ENCODE measurements at places on chromosomes 11 and 22.

DNA sequence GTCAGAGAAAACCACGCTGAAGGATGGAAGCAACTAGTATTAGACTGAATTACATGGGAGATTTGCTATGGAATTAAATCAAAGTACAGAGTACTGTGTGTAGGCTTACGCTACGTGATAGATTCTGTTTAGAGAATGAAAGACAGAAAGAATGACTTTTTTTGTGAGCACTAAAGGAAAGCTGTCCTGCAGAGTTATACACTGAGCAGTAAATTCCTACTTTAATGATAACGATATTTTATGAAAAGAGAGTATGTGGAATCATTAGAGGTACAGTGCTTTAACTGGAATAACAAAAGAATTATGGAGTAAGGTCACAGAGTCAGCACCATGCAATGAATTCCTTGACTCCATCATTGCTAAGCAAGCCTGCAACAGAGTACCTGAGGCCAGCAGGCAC is 295.3 kb upstream of the SYN3 start:
- no peak for DNase-seq

DNA sequence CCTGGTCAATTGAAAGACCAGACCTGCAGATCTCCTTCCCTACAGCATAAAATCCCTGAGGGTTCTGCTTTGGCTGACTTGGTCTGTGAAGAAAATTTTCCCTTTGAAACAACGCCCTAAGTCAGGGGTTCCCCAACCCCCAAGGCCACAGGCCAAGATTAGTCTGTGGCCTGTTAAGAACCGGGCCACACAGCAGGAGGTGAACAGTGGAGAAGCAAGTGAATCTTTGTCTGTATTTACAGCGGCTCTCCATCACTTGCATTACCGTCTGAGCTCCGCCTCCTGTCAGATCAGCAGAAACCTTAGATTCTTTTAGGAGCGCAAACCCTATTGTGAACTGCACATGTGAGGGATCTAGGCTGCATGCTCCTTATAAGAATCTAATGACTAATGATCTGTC is 38.2 kb downstream of the CCDC83 start:
- DNase-seq: no peak

GRCh38 chr11:9615031-9615451 is 41.6 kb downstream of the WEE1 start:
- no peak for DNase-seq

DNA sequence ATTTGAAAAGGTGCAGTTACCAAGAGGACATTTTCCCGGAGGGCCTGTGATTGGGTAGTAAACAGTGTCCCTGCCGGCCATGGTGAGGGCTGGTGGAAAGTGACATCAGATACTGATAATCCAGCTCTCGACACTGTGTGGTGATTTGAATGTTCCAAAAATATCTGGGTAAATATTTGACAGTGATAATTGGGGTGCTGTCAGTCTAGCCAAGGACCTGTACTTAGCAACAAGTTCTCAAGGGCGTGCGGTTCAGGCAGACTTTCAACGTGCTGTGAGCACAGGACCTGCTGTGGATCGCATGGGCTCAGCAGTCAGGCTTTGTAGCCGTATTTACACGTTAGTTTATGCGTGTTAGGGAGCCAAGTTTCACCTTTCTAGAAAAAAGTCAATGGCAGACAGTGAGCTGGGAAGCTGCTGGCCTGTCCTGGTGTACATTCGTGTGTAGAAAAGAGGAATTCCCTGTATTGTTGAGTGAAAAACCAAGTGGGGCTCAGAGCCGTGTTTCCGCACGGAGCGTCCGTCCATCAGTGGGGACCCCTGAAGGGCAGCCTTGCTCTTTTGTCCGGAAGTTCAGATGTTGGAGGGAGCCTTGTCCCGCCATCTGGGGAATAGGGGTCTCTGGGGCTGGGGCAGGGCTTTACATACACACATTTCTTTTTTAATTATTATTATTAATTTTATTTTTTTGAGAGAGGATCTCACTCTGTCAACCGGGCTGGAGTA is 11.3 kb downstream of the TRMU start:
- no peak for DNase-seq

GRCh38 chr11:43217849-43218248 is 93.9 kb upstream of the API5 start:
- DNase-seq: no peak

DNA sequence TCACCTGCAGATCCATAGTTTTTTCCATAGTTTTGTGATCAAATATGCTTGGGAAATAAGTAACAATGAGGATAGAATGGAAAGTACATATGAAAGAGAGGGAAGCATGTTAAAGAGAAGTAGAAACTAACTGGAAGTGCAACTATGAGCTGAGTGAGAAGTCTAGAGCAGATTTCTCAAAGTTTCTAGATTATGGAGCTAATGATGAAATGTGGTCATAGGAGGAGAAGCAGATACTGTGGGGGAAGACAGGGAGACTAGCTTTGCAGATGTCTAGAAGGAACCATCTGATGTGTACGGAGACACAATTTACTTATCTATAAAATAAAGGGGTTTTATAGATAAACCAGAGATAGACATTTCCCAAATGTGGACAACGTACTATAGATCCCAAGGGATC is 37.1 kb downstream of the RELT start:
- no peak for DNase-seq

DNA sequence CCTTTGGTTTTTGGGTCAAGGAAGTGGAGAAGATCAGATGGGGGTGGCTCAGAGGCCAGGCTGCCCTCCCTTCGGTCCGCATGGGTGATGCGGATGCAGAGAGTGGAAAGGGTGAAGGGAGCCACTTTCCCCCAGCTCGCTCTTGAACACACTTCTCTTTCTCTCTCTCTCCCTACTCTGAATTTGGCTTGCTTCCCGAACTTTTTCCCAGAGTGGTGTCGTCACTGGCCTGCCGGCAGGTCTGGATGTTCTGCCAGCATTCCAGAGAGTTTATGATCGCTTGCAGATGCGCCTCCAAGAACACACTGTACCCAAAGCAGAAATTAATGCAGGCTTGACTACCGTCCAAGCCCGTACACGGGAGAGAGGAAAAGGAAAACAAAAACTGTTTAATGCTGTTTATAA is 103.2 kb downstream of the ZBTB16 start:
- no peak for DNase-seq

- peak; percentile 54 for DNase-seq
Measured at GRCh38 chr22:46914916-46915894, 152.8 kb downstream of the TBC1D22A start.

DNA sequence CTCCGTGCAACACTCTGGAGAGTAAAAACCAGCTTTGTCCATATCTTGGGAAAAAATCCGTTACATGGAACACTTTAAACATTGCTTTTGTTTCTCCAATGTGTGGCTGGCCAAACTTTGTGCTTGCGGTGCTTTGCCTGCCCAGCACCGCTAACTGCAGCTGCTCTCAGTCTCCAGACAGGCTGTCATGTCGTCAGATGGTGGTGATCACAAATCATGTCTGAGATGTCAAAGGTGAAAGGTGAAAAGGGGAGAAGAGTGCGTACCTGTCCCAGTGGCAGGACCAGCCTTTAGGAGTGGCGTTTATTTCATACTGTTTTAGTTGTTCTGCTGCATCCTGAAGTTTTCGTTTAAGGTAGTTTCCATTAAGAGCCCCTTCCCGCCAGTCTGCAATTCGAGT is 17.1 kb upstream of the AGBL2 start:
- no peak for DNase-seq

GRCh38 chr11:112348480-112349029 is 87.9 kb upstream of the PLET1 start:
- no peak for DNase-seq

GRCh38 chr11:110087812-110088534 is 5.2 kb upstream of the ZC3H12C start:
- no peak for DNase-seq

GRCh38 chr11:65434667-65435410 is 12.2 kb downstream of the NEAT1 start:
- no peak for DNase-seq

GRCh38 chr11:31757260-31757835 is 53.8 kb downstream of the PAX6 start:
- DNase-seq: no peak

DNA sequence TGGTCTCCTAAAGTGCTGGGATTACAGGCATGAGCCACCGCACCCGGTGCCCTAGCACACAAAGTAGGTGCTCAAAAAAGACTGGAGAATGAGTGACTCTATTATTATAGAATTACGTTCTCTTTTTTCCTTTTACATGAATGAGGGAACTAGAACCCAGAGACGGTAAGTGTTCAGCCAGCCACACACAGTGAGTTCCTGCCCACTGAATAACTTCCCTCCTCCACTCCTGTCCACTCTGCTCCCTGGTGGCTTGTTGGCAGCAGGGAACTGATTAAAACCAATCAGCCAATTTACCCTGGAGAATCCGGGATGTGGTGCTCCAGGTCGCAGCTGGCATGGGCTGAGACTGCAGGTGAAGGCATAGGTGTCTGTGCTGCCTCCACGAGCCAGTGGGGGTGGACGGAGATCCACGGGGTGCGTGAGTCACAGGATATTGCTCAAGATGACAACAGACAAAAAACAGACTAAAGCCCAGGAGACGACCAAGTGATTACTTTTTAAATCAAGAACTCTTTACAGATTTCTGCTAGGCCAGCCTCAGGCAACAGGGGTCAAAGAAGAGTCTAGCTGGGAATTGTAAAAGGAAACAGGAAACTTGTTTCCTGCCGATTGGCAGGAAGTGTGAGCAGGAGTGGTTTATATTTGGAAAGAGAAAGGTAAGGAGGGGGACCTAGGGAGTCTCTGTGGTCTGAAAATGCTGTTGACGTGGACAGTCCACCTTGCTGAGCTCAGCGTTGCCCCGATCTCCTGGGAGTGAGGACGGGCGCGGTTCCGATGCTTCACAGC is 95.2 kb upstream of the TP53I11 start:
- no peak for DNase-seq

DNA sequence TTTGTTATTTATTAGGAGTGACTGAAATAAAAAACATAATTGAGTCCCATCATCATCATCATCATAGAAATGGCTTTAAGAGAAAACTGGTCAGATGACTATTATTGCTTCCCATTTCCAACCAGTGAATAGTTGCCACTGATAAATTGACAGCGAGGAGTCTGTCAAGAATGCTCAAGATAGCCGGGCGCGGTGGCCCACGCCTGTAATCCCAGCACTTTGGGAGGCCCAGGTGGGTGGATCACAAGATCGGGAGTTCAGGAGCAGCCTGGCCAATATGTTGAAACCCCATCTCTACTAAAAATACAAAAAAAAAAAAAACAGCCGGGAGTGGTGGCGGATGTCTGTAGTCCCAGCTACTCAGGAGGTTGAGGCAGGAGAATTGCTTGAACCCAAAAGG is 1.9 kb downstream of the WBP2NL start:
- no peak for DNase-seq
